ENCODE measurements at places on chromosomes 1 and 21.
A peak's percentile ranks its signal among the peaks of the same experiment; 100 is the strongest.

GRCh38 chr1:33330361-33330890 lies 9.5 kb upstream of the A3GALT2 start:
- DNase-seq = no peak

DNA sequence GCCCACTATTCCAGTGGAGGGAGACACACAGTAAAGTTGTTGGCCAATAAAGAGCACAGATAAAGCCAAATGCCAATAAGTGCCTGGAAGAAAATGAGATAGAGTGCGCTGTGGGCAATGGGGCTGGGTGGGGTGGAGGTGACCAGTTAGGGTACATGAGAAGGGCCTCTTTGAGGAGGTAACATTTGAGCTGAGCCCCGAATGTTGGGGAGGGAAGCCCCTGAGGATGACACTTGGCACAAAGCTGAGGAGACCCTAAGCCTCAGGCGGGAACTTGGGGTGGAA lies 979 bp downstream of the S100A9 start:
- DNase-seq = no peak

DNA sequence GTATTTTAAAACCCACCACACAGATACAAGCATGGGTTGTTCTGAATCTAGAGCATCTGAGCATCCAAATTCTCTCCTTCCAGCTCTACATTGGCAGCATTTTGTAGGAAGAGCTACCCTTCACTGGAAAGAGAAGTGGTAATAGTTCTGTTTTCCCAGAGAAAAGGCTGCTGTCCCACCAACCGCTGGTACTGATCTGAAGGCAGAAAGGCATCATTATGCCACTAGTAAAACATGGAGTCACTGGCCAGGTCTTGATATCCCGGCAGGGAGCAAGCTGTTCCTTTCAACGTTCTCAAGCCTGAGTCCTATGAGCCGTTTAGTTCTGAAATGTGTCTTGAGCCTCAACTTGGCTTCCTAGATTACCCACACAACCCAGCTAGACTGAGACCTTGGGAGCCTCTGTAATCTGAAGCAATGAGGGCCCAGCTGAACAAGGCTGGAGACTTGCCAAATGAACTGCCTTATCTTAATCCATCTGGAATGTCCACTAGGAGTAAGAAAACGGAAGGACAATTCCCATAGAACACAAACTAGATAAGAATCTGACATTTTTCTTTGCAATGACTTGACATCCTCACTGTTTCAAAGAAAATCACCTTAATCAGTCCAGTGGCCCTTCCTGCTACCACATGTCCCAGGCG lies 116.8 kb downstream of the KCNH1 start:
- peak; percentile 71 for DNase-seq

- no peak for DNase-seq
These were observed 61.0 kb downstream of the ZBTB18 start for GRCh38 chr1:244112041-244112440.

DNA sequence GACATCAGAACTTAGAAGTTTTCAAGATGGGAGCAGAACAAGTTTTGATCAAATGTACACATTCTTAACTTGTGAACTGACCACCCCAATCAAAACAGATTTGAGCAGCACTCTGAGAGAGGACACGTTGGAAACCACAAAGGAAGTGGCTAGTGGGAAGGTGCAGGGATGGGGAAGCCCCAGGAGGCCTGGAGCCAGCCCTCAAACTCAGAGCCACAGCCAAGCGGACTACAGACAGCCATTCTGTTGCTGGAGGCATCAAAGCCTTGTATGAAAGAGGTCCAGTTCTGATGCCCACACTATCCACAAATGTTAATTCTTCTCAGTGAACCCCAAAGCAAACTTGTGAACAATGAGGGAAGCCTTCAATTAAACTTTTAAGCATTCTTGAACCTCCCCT lies 143.6 kb upstream of the RAB4A start:
- DNase-seq = peak; percentile 25

GRCh38 chr1:6037338-6037762 lies 8.3 kb upstream of the KCNAB2 start:
- peak; percentile 22 for DNase-seq

DNA sequence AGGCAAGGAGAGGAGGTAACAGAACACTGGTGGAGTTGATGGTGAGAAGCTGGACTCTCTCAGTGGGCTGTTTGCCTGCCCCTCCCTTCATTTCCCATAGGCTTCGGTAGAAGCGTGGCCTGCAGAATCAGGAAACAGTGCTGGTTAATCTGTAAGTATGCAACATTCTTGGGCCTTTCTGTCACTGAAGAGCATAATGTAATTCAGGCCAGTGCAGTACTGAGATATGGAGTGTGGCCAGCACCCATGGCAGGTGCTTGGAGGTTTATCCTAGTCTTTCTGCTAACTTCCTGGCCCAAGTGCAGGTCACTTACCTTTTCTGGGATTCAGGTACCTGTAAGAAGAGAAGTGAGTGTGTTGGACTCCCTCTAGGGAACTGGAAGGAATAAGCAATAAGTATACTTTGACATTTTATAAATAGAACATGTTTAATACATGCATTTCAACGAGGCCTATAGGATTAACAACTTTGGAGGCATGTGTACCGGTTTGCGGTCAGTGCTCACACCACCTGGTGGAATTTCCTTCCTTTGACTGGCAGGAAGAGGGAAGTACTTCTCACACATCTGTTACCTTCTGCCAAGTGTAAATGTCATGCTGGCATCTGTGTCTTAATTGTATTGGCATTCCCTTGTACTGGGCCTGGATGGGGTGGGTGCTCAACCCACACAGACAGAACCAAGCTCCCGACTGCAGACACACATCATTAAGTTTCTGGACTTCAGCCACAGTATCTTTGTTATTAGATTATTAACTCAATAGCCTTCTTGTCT lies 105.5 kb downstream of the KIF26B start:
- no peak for DNase-seq

Data from NCI-H82 (cell line).